ENCODE measurements at places on chromosomes 7 and 10. TPM values are rescaled to one million over a fixed set of nuclear protein-coding genes. Genes with fewer than 3 reads are reported as not detected.
A peak's percentile ranks its signal among the peaks of the same experiment; 100 is the strongest.

BMS1 gene
- total RNA-seq = 14.7 TPM

GRCh38 chr10:124283949-124284250 lies 134.8 kb downstream of the OAT start:
- DNase-seq = no peak
- H3K27ac ChIP-seq = no peak overlapping the region
- no peaks in the 10 kb centered on the region for H3K4me1 ChIP-seq
- 0 out of 2 replicates have a peak, but pooled peaks cover 7% of the 10 kb centered on the region for H3K27me3 ChIP-seq
- no peaks in the 10 kb centered on the region for H3K36me3 ChIP-seq
- no peak overlapping the region for H3K4me3 ChIP-seq

CYP2C9 gene
- not detected for total RNA-seq

ERVW-1 gene
- not detected for total RNA-seq

GRCh38 chr7:156079156-156079555 lies 266.9 kb upstream of the SHH start:
- no peaks in the 10 kb centered on the region for H3K36me3 ChIP-seq
- H3K27ac ChIP-seq = no peak overlapping the region
- H3K4me1 ChIP-seq = no peaks in the 10 kb centered on the region
- no peak for DNase-seq
- no peak overlapping the region for H3K4me3 ChIP-seq
- no peaks in the 10 kb centered on the region for H3K27me3 ChIP-seq

GPR146 gene
- total RNA-seq = 10.2 TPM

GRCh38 chr10:34172936-34173533 lies 642.1 kb downstream of the PARD3 start:
- H3K27me3 ChIP-seq = no peaks in the 10 kb centered on the region
- peak; percentile 46 for DNase-seq
- H3K27ac ChIP-seq = no peak overlapping the region

MYOZ1 gene
- 0.32 TPM for total RNA-seq

- peaks cover 6% of the 10 kb centered on the region for H3K4me1 ChIP-seq
- H3K4me3 ChIP-seq = no peak overlapping the region
- peaks cover 32% of the 10 kb centered on the region for H3K27me3 ChIP-seq
Measured at GRCh38 chr10:49387071-49387470, 8.8 kb downstream of the DRGX start.

CPA2 gene
- not detected for total RNA-seq

GRCh38 chr7:92875173-92875572 lies 38.8 kb upstream of the CDK6 start:
- H3K27ac ChIP-seq = no peak overlapping the region
- no peaks in the 10 kb centered on the region for H3K27me3 ChIP-seq
- no peak for DNase-seq
- peaks cover 9% of the 10 kb centered on the region for H3K4me1 ChIP-seq
- H3K36me3 ChIP-seq = no peaks in the 10 kb centered on the region

IL15RA gene
- 0.89 TPM for total RNA-seq

GRCh38 chr10:114282526-114282925 lies 43.5 kb downstream of the VWA2 start:
- H3K4me1 ChIP-seq = no peaks in the 10 kb centered on the region
- DNase-seq = no peak
- peaks cover 14% of the 10 kb centered on the region for H3K27me3 ChIP-seq

GRCh38 chr10:9342885-9343570 lies 1288.5 kb downstream of the GATA3 start:
- no peak overlapping the region for H3K27ac ChIP-seq
- DNase-seq = peak; percentile 66
- H3K27me3 ChIP-seq = no peaks in the 10 kb centered on the region
- no peak overlapping the region for H3K4me3 ChIP-seq
- H3K36me3 ChIP-seq = no peaks in the 10 kb centered on the region

DNA sequence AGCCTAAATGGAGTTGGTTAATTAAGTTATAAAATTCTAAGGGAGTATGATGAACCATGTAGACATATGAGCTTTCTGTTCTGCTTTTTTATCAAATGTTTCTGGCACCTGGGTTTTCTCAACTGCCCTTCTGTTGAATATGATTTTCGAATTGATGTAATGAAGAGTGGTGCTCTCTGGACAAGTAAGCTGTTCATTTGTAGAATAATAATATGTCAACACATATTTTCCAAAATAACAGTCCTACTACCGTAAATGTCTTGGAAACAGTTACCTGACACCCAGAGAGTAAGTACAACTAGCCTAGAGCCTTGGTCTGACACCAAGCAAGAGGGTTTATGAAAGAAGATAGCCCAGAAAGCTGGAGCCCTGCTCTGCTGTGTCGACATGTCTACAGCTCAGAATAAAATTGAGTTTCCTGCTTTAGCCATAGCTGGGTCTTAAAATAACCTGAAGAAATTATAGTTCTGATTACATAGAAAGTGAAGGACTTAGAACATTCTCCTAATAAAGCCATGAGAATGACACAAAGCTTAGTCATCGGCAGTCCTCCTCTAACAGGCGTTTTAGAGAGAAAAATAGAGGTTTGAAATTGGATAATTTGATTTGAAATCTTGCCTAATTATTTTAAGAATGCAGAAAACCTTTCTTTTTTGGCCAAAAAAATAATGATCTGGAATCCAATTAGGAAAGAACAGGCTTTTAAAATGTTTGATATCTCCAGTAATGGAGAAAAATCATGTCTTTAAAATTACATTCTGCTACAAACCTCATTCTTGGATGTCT lies 25.1 kb downstream of the HDAC9 start:
- H3K4me1 ChIP-seq = peaks cover 23% of the 10 kb centered on the region
- H3K27me3 ChIP-seq = no peaks in the 10 kb centered on the region
- peak overlapping the region; percentile 47 for H3K27ac ChIP-seq

- H3K4me1 ChIP-seq = no peaks in the 10 kb centered on the region
- DNase-seq = no peak
- H3K4me3 ChIP-seq = no peak overlapping the region
- no peaks in the 10 kb centered on the region for H3K27me3 ChIP-seq
- H3K27ac ChIP-seq = no peak overlapping the region
Measured at GRCh38 chr7:139635526-139636302, 112.2 kb downstream of the CLEC2L start.

DNA sequence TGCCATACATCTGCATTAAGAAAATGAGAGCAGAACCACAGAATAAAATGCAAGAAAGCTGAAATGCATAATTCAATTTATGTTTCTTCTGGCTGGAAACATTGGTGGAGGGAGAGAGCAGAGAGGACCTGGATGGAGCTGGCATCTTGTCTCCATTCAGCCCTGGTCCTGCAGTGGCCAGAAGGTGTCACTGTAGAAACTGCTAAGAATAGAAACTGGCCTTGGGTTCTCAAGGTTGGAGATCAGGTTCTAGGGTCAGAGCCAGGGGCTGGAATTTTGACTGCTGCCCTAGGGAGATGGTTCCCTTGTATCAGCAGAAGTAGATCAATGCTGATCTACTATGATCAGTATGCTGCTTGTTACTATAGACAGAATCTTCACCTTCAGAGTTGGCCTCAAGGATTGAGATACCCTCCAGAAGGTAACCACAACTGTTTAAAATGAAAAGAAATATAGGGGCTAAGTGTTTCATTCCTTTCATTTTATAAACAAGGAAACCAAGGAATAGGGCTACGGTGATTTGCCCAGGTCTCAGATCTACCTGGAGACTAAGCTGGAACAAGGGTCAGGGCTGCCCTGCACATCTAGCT lies 13.1 kb downstream of the TAS2R41 start:
- H3K36me3 ChIP-seq = no peaks in the 10 kb centered on the region
- H3K4me3 ChIP-seq = no peak overlapping the region
- H3K27ac ChIP-seq = no peak overlapping the region
- H3K27me3 ChIP-seq = no peaks in the 10 kb centered on the region
- H3K4me1 ChIP-seq = peaks cover 55% of the 10 kb centered on the region
- DNase-seq = peak; percentile 58

TAS2R3 gene
- total RNA-seq = not detected

SHTN1 gene
- total RNA-seq = 1.6 TPM

DNA sequence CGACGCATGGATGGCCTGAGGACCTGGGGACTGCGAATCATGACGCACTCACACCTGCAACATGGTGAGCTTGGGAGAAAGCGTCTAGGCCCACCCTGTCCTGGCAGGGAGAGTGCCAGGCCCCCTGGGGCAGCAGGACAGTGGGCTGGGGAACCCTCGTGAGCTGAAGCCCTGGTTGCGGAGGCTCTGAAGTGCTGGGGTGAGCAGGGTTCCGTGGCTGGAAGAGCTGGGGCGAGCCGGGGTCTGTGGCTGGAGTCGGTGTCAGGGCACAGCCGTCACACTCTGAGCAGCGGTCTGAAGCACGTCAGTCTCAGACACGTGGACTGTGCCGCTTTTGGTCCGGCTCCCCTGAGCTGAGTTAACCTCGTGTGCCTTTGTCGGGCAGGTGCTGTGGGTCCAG lies 4.7 kb downstream of the SUN1 start:
- H3K4me3 ChIP-seq = no peak overlapping the region
- peaks cover 18% of the 10 kb centered on the region for H3K4me1 ChIP-seq
- no peak overlapping the region for H3K27ac ChIP-seq

ADO gene
- 38.8 TPM for total RNA-seq

MASTL gene
- 8.9 TPM for total RNA-seq
